GM12892 (cell line): ENCODE measurements at places on chromosomes 2 and 18.

GRCh38 chr2:144605231-144605840 lies 85.4 kb upstream of the ZEB2 start:
- DNase-seq: no peak

GRCh38 chr2:133418021-133418420 lies 150.2 kb downstream of the NCKAP5 start:
- DNase-seq: no peak

- DNase-seq: no peak
These were observed 140.3 kb upstream of the SLC8A1 start for GRCh38 chr2:40592218-40592617.

- DNase-seq: no peak
These were observed 31.1 kb downstream of the TOGARAM2 start for GRCh38 chr2:29012211-29012681.

GRCh38 chr2:174924061-174924693 lies 81.0 kb downstream of the CHN1 start:
- no peak for DNase-seq

- DNase-seq: no peak
These were observed 64.0 kb downstream of the BOLA3 start for GRCh38 chr2:74083750-74084149.

DNA sequence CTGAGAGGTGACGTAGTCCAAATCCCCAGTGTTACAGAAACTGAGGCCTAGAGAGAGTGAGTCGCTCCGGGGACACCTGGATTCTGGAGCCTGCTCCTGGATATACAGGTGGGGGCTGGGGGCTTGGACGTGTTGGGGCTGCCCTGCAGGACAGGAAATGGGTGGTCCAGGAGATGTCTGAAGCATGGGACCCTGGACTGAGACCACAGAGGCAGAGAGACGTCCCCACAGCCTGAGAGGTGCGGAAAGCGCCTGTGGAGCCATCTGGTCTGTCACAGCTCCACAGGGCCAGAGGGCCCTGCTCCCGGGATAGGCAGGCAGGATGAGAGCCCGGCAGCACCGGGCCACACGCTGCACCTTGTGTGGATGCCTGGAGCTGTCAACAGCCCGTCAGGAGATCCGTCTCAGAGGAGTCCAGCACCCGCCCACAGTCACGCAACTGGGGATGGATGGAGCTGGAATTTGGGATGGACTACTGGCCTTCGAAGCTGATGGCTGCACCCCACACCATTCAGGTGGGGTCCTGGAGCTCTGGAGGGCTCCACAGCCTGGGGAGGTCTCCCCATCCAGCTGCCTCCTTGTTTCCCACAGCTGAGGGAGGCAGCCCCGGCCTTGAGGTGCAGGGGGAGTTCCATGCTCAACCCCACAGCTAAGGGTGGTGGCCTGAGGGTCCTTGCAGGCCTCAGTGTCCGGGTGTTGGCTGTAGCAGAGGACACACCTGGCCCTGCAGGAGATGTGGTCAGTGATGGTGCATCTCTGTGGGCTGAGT lies 303.0 kb downstream of the NDUFA10 start:
- DNase-seq: no peak

DNA sequence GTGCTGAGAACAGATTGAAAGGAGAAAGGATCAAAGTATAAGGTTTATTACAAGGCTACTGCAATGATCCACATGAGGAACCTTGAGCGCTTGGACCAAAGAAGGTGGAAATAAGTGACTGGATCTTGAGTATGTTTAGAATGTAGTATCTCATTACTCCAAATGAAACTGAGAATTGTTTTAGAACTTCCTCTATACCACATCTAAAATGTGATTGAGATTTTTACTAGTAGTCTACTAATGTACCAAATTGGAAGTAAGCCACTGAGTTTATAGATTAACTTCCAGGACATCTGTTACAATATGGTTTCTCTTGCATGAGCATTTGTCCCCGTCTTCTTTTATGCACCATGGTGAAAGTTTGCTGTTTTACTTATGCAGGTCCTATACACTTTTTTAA lies 300.5 kb downstream of the SUCLG1 start:
- no peak for DNase-seq

- DNase-seq: no peak
These were observed 239.6 kb downstream of the MREG start for GRCh38 chr2:215773728-215774127.

- DNase-seq: no peak
These were observed 906.6 kb upstream of the LRATD1 start for GRCh38 chr2:13725945-13726344.

- no peak for DNase-seq
These were observed 86.2 kb upstream of the HAAO start for GRCh38 chr2:42878581-42878980.

DNA sequence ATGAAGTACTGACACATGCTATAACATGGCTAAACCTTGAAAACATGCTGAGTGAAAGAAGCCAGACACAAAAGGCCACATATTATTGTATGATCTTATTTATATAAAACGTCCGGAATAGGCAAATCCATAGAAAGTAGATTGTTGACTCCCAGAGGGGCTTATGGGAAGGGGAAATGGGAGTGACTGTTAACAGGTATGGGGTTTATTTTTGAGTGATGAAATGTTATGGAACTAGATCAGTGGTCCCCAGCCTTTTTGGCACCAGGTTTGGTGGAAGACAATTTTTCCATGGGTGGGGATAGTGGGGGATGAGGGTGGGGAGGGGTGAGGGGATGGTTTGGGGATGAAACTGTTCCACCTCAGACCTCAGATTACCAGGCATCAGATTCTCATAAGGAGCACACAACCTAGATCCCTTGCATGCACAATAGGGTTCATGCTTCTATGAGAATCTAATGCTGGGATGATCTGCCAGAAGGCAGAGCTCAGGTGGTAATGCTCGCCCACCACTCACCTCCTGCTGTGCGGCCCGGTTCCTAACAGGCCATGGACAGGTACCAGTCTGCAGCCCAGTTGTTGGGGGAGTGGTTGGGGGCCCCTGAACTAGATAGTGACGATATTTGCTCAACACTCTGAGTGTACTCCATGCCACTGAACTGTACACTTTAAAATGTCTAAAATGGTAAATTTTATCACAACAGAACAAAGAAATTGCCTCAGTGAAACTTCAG lies 59.1 kb downstream of the EFEMP1 start:
- DNase-seq: no peak

- no peak for DNase-seq
These were observed 51.2 kb upstream of the ADAM23 start for GRCh38 chr2:206392118-206392517.

DNA sequence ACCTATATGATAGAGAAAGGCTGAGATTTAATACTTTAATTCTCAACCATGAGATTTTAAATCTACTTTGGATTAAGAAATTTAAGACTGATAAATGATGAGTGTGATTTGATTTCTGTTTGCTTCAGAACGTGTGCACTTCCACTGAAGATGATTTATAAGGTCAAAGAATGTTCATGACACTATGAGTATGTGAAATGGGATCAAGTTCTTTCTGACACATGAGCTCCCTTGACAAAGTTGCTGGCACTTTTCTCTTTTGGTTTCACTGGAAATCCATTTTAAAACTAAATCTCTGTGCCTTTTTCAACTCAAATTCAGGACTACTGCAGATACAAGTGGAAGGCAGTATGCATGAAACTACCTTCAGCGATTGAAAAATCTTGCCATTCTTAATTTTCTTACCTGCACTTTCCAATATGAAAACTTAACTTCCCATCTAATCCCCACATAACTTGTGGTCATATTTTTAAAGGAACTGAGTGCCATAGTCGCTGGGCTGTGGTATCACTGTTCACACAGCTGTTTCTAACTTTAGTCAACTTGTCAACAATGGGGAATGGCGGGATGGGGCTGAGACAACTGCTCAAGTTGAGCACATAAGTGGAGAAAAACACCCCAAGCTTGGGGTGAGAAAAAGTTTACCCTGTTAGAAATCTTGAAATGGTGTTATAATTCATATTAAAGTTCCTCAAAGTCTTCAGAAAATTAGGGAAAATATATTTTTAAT lies 51.8 kb upstream of the TTN start:
- DNase-seq: no peak

- DNase-seq: no peak
These were observed 25.3 kb downstream of the FZD5 start for GRCh38 chr2:207744451-207744850.

DNA sequence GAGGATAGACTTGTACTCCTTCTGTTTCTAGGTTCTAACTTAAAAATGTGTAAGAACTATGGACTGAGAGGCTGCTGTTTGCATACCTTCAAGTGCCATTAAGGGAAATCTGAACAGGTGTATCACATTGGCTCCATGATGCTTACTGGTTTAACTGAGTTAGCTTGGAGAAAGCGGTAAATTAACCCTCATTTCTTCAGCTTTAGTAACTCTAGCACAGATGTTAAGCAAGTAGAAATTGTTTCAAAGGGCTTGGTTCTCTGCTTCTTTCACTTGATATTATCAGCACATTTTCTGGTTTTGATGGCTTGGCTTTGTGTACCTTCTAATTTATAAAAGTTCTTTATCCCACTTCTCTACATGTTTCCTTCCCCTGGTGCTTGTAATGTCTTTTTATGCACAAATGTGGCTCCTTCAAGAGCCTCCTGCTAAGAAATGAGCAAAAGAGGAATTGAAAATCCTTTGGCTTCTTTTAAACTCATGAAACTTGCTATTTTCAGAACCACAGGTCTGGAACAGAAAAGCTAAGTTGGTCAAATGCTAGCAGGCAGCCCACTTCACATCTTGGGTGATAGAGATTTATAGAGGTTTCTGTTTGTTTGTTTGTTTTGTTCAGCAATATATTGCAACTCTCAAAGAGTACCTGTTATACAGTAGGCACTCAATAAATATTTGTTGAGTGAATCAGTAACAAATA lies 249.9 kb upstream of the THUMPD2 start:
- DNase-seq: no peak

DNA sequence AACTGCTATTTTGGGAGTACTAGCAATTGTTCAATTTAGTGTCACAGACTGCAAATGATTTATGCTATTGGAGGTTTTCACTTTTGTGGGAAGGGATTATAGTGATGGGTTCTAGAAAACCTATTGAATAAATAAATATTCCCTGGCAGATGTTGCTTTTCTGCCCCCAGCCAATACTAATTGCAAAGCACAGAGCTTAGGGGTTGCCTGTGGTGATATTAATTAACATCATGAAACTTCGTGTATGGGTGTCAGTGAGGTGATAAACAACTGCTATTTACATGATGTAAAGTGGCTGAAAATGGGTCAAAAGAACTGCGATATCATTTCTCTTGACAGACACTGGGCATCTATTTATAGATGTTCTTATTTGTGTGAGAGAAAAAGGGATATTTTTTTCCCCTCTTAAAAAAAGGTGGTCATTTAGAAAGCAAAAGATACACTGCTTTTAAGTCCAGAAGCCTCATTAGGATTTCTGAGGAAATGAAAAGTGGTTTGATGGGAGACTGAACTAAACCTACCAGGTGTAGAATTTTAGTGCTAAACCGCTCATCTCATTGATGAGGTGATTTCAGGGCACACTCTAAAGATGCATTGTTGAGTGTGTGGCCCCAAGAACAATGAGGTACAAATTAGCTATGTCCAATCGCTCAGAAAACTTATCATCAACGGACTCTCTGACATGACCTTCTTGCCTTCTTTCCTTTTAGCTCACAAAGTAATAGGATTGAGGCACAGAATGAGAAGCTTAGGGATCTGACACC lies 116.7 kb upstream of the CHST9 start:
- no peak for DNase-seq
